ENCODE measurements at places on chromosomes 5 and 9.

- DNase-seq: no peak
These were observed 3.7 kb upstream of the ASS1 start for GRCh38 chr9:130441031-130441430.

DNA sequence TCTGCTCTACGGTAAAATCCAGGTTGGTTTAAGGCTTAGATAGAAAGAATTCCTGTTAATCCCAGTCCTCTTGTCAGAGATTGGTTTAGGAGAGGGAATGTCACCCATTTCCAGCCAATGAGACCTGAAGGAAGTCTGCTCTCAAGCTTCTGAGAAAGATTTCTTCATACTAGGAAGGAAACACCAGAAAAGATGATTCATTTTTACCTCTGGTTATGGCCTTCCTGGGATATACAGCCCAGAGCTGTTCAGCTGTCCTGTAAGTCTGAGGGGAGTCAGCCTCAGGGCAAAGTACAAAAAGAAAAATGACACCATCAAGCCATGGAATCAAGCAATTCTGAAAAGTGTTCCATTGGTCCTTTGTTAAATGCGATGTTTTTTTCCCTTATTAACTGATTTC, 18.6 kb upstream of the CFAP95 start:
- DNase-seq: no peak

DNA sequence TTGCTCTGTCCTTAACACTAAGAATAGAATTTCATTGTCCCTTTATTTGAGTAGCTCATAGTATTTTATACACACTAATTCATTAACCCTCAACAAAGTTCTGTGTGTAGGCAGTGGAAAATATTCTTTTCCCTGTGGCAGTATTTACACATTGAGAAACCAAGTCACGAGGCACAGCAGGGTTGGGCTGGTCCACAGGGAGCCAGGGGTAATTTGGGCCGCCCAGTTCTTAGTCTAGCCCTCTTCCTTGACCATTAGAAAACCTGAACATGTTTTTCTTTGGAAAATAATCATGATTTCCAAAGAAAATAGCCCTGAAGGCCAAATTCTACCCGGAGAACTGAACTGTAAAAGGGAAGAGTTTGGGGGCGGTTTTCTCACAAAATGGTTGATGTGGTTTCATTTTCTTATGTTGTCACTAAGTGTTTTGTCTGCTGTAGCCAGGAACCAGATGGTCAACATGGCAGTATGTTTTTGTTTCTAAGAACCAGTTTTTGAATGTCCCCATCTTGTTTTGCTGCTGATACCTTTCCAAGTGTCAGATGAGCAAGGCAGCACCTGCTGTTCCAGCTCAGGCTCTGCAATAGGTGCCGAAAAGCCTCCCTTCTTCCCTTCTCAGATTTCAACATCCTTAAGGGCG, 29.6 kb downstream of the ARHGEF28 start:
- no peak for DNase-seq

- no peak for DNase-seq
These were observed 20.4 kb upstream of the SMC2 start for GRCh38 chr9:104073770-104074133.

GRCh38 chr9:92661743-92662142, 8.2 kb downstream of the IPPK start:
- no peak for DNase-seq

All from CD4-positive, alpha-beta T cell treated with Interleukin-4 for 4 hours (primary cell).